ENCODE measurements at places on chromosomes 2 and 18.

- DNase-seq: no peak
These were observed 13.2 kb downstream of the DYSF start for GRCh38 chr2:71466301-71467179.

GRCh38 chr2:158921599-158922408, 46.6 kb upstream of the TANC1 start:
- DNase-seq: no peak

- no peak for DNase-seq
These were observed 10.2 kb downstream of the CERS6 start for GRCh38 chr2:168466190-168466737.

DNA sequence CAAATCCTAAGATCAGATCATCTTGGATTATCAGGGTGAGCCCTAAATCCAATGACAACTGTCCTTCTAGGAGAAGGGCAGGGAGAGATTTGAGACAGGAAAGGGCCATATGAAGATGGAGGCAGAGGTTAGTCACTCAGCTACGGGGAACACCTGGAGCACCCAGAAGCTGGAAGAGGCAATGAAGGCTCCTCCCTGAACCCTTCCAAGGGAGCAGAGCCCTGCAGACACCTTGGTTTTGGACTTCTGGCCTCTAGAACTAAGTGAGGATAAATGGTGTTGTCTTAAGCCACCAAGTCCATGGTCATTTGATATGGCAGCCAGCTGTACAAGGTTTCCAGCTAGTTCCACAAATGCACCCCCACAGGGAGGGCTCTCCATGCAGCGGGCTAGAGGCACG, 6.9 kb upstream of the PTPN2 start:
- DNase-seq: no peak

DNA sequence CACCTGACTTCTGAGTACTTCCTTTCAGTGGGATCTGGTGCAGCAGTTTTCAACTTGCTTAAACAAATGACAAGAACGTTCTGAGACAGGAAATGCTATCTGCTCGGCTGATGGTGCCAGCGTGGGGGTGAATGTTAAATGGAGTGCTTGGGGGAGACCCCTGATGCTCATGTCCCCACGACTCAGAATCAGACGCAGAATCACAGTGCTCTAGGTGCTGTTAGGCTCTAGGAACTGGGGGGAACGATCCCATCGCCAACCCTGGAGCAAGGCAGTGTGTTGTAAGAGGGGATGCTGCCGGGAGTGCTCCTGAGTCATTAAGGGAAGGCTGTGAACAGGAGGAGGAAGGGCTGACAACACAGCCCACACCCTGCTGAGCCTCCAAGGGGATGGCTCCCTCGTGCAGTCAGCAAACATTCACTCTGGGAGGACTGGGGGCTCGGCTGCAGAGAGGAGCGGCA, 34.1 kb upstream of the KCNF1 start:
- no peak for DNase-seq

DNA sequence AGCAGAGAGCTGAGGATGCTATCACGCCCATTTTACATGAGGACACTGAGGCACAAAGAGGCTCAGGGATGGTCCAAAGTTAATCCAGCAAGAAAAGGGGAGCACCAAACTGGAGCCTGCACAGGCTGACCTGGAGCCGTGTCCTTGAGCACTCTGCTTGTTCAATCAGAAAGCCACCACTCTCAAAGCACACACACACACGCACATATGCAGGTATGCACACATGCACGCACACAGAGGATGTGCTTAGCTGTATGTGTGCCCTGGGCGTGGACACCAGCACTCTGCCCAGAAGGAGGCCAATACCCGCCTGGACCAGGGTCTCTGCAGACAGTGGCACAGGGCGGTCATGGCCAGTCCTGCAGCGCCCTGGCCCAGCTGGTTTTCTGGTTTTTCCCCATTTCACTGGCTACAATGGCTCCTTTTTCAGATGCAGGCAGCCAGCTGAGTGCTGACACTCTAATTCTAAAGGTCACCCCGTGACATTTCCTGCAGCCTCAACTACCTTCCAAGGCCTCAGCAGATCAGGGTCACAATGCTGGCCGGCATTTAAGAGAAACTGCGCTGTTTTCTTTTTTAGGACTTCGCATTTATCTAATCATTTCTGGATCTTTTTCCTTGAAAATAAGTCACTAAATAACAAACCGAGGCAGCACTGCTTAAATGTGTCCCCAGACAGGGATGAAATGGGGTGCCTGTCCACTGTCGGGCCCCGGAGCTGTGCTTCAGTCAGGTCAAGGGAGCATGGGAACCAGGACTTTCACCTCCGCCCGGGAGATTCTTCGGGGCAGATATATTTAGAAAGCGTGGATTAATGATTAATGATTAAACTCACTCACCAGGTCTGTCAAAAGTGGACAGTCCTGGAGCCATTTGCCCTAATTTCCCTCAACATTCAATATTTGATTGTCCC, 104.5 kb downstream of the HDAC4 start:
- no peak for DNase-seq

DNA sequence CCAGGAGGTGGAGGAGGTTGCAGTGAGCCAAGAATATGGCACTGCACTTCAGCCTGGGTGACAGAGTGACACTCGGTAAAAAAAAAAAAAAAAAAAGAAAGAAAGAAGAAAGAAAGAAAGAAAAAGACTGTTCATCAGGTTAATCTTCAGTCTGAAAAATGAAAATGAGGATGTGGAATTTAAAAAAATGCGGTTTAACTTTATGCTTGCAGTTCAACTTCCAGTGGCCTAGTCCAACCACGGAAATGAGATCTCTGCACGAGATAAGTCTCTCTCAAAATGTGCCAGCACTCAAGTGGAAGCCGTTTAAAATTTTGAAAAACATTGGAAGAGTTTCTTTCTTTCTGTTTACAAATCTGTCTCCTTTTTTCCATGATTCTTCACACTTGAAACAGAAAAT, 112.1 kb downstream of the DOCK10 start:
- DNase-seq: no peak

GRCh38 chr18:63195326-63196159, 124.0 kb downstream of the BCL2 start:
- DNase-seq: no peak
